Left renal pelvis (tissue), 4 donors: ENCODE measurements at places on chromosomes 3 and 15. TPM values are rescaled to one million over a fixed set of nuclear protein-coding genes. Genes with fewer than 3 reads are reported as not detected.

- DNase-seq = no peak
Measured at GRCh38 chr3:87503900-87504498, 227.6 kb upstream of the POU1F1 start.

DNA sequence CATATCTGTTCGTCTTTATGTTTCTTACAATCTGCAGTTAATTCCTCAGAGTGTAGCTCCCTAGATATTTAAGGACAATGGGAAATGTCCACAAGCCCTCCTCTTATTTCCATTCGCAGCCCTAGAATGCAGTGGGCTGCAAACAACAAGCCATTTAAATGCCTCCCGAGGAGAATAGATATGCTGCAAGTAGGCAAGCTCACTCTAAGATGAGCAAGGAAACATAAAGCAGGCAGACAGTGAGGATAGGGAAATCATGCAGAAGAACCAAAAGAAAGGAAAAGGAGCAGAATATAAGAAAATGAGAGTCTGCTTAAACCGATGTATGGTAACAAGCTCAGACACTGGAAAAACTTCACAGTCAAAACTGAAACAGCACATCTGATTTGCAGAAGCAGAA lies 561.9 kb downstream of the GBE1 start:
- DNase-seq = no peak

The FNDC3B gene
- polyA plus RNA-seq = 72.8 TPM

The TLR9 gene
- polyA plus RNA-seq = 0.26 TPM

The CHRNB4 gene
- 2.0 TPM for polyA plus RNA-seq

The RBP2 gene
- polyA plus RNA-seq = not detected

DNA sequence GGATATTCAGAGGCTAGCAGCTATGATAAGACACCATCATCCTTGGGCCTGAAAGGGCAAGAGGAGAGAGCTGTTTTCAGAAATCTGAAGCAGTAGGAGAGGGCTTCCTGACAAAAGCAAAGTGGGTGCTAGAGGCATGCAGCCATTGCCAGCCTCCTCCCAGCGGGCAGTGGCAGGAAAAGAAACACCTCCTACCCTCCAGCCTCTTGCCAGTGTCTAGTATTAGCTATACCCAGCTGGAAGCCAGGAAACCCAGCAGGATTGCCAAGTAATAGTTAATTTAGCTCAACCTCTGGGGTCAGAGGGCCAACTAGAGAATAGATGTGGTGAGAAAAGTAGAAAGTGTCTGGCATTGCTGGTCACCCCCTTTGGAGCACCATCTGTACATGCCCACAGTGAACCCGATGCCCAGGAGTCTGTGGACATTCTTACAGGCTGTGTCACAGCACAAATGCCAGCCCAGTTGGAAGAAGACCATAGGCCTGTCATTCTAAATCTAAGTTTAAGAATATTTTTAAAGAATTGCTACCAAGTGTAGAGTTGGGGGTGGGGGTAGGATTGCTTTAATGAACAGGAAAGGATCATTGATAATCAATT lies 85.3 kb downstream of the HCN4 start:
- no peak for DNase-seq

The CYP8B1 gene
- polyA plus RNA-seq = 0.23 TPM

DNA sequence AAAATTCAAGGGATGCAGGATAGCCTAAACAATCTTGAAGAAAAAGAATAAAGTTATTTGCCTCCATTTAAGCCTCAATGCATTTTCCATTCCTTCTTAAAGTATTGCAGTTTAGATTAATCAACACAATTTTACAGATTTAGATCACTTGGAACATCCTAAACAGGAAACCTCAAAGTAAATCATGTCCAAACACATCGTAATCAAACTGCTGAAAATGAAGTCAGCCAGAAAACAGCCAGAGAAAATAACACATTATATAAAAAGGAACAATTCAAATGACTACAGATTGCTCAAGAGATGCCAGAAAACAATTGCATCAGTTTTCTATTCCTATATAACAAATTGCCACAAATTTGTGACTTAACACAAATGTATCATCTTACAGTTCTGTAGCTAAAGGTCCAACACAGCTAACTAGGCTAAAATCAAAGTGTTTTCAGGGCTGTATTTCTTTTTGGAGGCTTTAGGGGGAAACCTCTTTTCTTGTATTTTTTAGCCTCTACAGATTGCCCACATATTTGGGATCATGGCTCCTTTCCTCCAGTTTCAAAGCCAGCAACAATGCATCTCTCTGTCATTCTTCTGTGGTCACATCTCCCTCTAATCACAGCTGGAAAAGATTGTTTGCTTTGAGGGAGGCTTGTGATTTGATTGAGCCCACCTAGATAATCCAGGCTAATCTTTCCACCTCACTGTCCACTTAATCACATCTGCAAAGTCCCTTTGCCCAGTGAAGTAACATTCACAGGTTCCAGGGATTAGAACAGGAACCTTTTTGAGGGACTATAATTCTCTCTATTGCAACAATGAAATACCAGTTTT lies 543.3 kb upstream of the UBE2E2 start:
- no peak for DNase-seq

The CCR9 gene
- polyA plus RNA-seq = not detected

The AGBL1 gene
- polyA plus RNA-seq = 0.09 TPM

- DNase-seq = no peak
Measured at GRCh38 chr15:89101302-89102193, 13.3 kb downstream of the ABHD2 start.

- no peak for DNase-seq
Measured at GRCh38 chr3:184749168-184749744, 37.4 kb upstream of the MAGEF1 start.
